Osteoblast (primary cell): ENCODE measurements at places on chromosomes 6 and 20. TPM values are rescaled to one million over a fixed set of nuclear protein-coding genes. Genes with fewer than 3 reads are reported as not detected.

The TNF gene
- total RNA-seq: not detected in 2 replicates

The PARD6B gene
- 0.72 and 0.88 TPM in 2 replicates for total RNA-seq

The DYNLT2 gene
- 1.8 and 2.2 TPM in 2 replicates for total RNA-seq

The RNF39 gene
- total RNA-seq: not detected in 2 replicates

- no peak for DNase-seq
- no peak overlapping the region for H3K27ac ChIP-seq
- H3K36me3 ChIP-seq: no peaks in the 10 kb centered on the region
- no peaks in the 10 kb centered on the region for H3K27me3 ChIP-seq
- H3K4me3 ChIP-seq: no peak overlapping the region
- H3K4me1 ChIP-seq: no peaks in the 10 kb centered on the region
Observed at GRCh38 chr6:43331891-43332290, 23.3 kb upstream of the CRIP3 start.

DNA sequence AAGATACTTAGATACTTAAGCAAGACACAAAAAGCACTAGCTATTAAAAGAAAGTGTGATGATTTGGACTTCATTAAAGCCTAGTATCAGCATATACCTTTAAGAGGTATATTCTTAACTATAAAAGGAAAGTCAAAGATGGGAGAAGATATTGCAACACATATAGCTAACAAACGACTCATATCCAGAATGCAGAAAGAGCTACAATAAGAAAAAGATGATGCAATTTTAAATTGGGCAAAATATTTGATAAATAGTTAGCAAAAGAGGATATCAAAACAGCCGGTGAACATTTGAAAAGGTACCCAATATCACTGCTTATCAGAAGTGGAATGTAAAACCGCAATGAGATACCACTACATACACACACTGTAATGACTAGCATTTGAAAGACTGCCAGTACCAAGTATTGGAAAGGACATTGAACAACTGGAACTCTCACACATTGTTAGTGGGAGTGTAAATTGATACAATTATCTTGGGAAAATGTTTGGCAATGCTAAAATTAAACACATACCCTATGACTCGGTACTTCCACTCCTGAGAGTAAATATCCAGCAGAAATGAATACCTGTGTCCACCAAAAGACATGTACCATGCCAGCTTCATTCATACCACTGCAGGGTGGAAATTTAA is 25.7 kb downstream of the MUC22 start:
- no peak for DNase-seq
- H3K4me3 ChIP-seq: no peak overlapping the region
- no peaks in the 10 kb centered on the region for H3K36me3 ChIP-seq
- no peaks in the 10 kb centered on the region for H3K27me3 ChIP-seq
- H3K27ac ChIP-seq: no peak overlapping the region

The C2 gene
- 12.7 and 18.0 TPM in 2 replicates for total RNA-seq

The CST9 gene
- not detected in 2 replicates for total RNA-seq

DNA sequence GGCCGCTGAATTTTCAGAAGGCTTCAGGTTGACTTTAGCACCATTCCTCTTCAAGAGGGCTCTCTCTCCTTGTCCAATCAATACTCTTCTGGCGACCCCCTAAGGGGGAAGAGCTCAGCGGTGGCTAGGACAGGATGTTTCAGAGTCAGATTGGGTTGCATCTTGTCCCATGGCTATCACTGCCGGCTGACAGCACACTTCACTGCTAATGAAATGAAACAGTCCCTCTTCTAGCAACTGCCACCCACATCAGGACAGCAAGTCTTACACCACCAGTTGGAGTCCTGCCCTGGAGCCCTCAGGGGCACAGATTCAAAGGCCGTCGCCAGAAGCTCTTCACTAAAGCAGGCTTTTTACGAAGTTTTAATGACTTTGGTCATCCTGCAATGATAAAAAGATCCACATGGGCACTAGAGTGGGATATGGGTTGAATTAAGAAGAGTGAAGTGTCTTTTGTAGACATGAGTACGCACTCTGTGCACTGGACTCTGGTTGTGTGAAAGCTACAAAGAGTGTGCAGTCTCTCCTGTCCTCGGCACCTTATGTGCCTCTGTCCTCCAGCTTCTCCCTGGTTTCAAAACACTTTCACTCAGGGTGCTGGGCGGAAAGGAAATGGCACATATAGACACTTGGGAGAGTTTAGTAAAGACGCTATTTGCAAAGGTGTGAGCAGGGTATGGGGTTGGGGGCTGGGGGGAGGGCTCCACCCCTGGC is 66.1 kb upstream of the SLC22A16 start:
- H3K4me3 ChIP-seq: peak overlapping the region; percentile 20
- no peaks in the 10 kb centered on the region for H3K27me3 ChIP-seq
- no peaks in the 10 kb centered on the region for H3K36me3 ChIP-seq

GRCh38 chr6:81763968-81764367 is 11.5 kb upstream of the TENT5A start:
- H3K27me3 ChIP-seq: no peaks in the 10 kb centered on the region
- DNase-seq: no peak
- H3K27ac ChIP-seq: no peak overlapping the region
- H3K4me3 ChIP-seq: no peak overlapping the region
- peaks cover 55% of the 10 kb centered on the region for H3K4me1 ChIP-seq

The SEMG1 gene
- total RNA-seq: not detected in 2 replicates

The SRSF12 gene
- total RNA-seq: under 0.01 and 0.29 TPM in 2 replicates

GRCh38 chr6:132052096-132052495 is 100.9 kb upstream of the CCN2 start:
- H3K27ac ChIP-seq: no peak overlapping the region
- H3K36me3 ChIP-seq: no peaks in the 10 kb centered on the region
- peaks cover 13% of the 10 kb centered on the region for H3K4me1 ChIP-seq
- H3K4me3 ChIP-seq: no peak overlapping the region
- no peaks in the 10 kb centered on the region for H3K27me3 ChIP-seq

GRCh38 chr6:161111261-161111660 is 119.7 kb downstream of the MAP3K4 start:
- H3K36me3 ChIP-seq: peaks cover 89% of the 10 kb centered on the region
- no peaks in the 10 kb centered on the region for H3K27me3 ChIP-seq
- DNase-seq: no peak
- no peak overlapping the region for H3K4me3 ChIP-seq
- no peak overlapping the region for H3K27ac ChIP-seq
- H3K4me1 ChIP-seq: peaks cover 9% of the 10 kb centered on the region

The NNAT gene
- not detected in 2 replicates for total RNA-seq

The GPR6 gene
- total RNA-seq: not detected in 2 replicates

DNA sequence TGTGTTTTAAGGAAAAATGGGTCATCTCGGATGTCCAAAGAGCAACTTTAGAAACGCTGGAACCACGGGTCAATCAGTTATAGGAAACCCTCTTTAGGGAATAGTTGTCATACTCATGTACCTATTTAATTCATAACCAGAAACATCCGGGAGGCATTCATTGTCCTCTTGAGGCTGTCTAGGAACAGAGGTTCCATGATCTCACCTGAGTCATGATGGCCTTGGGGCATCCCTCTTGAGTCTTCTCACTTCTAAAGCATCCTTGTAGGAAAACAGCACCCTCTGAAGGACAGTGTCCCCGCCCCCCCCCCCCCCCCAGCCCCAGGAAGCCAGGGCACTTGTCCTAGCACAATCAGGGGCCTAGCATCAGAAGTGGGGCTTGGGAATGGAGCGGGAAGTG is 46.3 kb upstream of the CDH4 start:
- no peaks in the 10 kb centered on the region for H3K4me1 ChIP-seq
- no peak overlapping the region for H3K4me3 ChIP-seq
- no peak overlapping the region for H3K27ac ChIP-seq
- no peaks in the 10 kb centered on the region for H3K36me3 ChIP-seq
- no peak for DNase-seq

DNA sequence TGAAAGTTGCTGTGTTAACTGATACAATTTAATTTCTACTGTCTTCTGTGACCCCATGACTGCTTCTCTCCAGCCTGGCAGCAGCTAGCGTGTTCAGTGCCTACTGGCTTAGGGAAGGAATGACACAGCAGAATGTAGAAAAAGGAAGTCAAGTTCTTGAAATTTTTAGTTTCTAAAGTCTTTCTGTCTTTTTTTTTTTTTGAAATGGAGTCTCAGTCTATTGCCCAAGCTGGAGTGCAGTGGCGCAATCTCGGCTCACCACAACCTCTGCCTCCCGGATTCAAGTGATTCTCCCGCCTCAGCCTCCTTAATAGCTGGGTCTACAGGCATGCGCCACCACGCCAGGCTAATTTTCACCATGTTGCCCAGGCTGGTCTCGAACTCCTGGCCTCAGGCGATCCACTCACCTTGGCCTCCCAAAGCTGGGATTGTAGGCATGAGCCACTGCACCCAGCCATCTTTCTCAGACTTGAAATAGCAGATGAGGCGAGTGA is 39.3 kb downstream of the PCNA start:
- peak; percentile 57 for DNase-seq
- no peaks in the 10 kb centered on the region for H3K36me3 ChIP-seq
- H3K27me3 ChIP-seq: no peaks in the 10 kb centered on the region
- peaks cover 5% of the 10 kb centered on the region for H3K4me1 ChIP-seq
- no peak overlapping the region for H3K4me3 ChIP-seq

- no peak for DNase-seq
- no peaks in the 10 kb centered on the region for H3K27me3 ChIP-seq
- no peak overlapping the region for H3K4me3 ChIP-seq
- no peak overlapping the region for H3K27ac ChIP-seq
- no peaks in the 10 kb centered on the region for H3K4me1 ChIP-seq
Observed at GRCh38 chr6:53920881-53921280, 126.1 kb downstream of the LRRC1 start.

The TOX2 gene
- total RNA-seq: 0.88 and 1.1 TPM in 2 replicates

DNA sequence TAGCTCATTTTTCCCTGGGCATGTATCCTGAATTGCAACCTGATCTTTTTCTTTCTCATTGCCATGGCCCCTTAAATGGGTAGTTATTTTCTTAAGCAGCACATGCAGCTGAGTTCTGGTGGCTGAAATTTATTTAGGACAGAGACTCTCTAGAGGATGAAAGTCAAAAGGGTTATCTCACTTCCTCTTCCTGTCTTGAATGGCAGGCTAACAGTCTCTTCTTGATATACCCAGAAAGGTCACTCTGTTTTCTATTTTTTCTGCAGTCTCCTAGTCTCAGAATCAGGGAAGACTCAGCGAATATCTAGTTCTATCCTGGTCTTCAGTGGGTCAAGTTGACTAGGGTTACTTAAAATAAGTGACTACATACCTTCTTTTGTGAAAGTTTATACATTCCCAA is 243.3 kb downstream of the EPHA7 start:
- no peak for DNase-seq
- H3K4me3 ChIP-seq: no peak overlapping the region
- no peaks in the 10 kb centered on the region for H3K36me3 ChIP-seq
